ENCODE measurements at places on chromosomes 3 and 15. TPM values are rescaled to one million over a fixed set of nuclear protein-coding genes. Genes with fewer than 3 reads are reported as not detected.

The SLC9C1 gene
- total RNA-seq = not detected

The WDR48 gene
- total RNA-seq = 43.3 TPM

DNA sequence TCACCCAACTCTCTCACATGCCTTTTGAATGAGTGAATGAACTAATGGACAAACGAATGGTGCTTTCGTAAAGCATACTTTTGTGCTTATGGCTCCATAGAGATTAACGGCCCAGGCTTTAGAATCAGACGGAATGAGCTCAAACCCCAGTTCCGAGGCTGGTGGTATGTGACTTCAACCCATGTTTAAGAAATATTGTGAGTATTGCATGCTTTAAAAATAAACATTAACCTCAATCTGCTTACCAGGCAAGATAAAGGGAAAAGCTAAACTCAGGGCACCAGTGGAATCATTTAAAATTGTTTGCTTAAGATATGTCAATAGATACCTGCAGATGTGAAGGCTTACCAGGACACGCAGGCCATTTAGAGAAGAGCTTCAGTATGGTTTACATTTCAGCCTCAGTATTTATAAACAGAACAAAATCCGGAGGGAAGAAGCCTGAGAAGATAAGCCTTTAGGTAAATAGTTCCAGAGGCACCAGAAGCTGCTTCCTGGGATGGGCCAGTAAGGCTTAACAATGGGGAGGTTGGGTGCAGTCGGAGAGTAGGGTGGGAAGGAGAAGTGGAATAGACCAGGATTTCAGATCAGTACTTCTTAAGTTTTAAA, 186.4 kb downstream of the ADAMTS9 start:
- no peak for ATAC-seq

The CCDC54 gene
- total RNA-seq = not detected

DNA sequence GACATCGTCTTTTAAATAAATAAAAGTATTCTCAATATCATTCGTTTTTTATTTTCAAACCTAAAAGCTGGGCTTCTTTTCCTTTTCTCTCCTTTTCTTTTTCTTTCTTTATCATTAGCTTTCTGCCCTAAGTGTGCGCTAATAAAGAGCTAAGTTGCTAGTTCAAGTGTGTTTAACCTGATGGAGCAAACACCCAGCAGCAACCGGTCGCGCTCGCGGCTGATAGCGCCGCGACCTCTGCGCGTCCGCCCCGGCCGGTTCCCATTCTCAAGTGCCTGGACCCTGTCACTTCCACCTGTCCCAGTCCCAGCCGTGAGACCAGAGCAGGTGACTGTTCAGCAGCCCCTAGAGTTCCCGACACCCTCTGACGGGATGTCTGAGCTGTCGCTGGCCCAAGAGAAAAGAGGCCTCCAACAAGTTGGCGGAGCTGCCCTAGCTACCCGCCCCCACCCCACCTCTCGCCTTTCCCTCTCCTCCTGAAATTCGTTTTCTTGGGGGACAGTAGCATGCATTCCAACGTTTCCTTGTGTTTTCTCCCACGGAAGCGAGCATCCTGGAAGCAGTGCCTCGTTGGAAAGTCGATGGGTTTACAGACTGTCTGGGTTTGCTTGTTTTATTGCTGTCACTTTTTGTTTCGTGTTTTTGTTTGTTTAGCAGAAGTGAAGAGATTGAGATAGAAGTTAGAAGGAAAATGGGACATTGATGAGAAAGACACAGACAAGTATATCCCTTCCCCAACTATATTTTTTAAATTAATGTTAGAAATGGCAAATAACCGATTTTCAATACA, 3.1 kb upstream of the MECOM start:
- ATAC-seq = no peak

The C3orf70 gene
- total RNA-seq = 35.5 TPM

DNA sequence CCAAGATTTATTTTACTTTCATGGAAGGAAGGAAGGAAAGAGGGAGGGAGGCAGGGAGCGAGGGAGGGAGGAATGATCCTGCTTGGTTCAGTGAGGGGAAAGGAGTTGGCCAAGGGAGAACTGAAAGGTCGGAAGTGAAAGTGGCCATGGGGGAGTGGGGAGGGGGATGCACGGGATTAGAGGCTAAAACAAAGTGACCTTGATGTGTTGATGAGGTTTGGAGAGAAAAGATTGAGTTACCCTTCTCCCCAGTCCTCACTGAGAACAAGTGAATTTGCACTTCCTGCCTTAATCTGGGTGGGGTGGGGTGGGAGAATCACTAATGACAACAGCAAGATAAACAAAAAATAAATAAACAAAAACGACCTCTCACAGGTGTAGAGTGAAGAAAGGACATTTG, 212.0 kb upstream of the TLE3 start:
- no peak for ATAC-seq

GRCh38 chr15:70503798-70504298, 259.5 kb downstream of the UACA start:
- no peak for ATAC-seq

The C3orf20 gene
- total RNA-seq = not detected

The KIF15 gene
- 0.13 TPM for total RNA-seq

The KBTBD13 gene
- not detected for total RNA-seq

The PPP1R14D gene
- total RNA-seq = not detected

- ATAC-seq = no peak
Observed at GRCh38 chr15:78739996-78740903, 71.0 kb downstream of the ADAMTS7 start.

DNA sequence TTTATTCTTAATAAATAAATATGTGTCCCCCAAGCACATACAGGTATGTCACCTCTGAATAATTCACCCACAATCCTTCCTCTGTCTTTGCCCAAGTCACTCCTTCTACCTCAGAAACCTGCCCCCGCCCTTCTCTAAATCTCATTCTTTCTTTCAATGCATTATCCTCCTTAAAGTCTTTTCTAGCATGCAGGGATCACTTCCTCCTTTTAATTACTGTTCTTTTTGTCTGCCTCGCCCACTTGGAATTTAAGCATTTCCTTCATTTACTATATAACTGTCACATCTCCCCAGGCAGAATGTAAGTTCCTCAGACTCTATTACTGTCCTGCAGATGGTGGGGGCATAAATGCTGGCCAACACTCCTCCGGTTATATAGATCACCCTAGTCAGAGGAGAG, 7.8 kb downstream of the CCDC80 start:
- no peak for ATAC-seq

The ZIC4 gene
- total RNA-seq = not detected

- ATAC-seq = no peak
Observed at GRCh38 chr15:34644061-34644460, 60.6 kb upstream of the GOLGA8B start.

The ASTE1 gene
- 3.3 TPM for total RNA-seq

The TMIE gene
- not detected for total RNA-seq

DNA sequence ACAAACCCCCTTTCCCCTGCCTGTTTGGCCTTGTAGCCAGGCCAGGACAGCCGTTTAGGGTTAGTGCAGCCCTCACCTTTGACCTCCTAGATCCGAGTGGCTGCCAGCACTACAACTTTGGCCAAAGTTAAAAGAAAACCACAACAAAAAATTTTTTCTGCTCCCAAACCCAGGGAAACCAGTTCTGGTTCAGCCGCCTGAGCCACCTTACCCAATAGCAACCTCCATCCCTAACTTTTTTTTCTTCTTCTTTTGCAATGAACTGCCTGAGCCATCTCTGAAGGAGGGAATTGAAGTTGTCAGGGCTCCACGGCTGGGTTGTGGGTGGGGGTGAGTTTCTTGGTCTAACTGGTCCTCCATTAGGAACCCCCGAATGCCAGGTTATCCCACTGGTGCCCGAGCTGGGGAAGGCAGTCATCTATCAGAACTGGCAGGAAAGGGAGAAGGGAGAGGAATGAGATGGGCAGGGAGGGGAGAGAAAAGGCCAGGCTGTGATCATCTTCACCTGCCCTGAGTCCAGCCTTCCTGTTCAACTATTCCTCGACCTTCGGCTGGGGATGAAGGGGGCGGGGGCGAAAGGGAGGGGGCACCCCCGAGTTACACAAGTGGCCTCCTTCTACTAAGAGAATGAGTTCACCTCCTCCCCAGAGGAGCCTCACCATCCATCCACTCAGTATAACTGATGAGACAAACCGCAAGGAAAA, 6.2 kb upstream of the NR2F2 start:
- ATAC-seq = no peak

DNA sequence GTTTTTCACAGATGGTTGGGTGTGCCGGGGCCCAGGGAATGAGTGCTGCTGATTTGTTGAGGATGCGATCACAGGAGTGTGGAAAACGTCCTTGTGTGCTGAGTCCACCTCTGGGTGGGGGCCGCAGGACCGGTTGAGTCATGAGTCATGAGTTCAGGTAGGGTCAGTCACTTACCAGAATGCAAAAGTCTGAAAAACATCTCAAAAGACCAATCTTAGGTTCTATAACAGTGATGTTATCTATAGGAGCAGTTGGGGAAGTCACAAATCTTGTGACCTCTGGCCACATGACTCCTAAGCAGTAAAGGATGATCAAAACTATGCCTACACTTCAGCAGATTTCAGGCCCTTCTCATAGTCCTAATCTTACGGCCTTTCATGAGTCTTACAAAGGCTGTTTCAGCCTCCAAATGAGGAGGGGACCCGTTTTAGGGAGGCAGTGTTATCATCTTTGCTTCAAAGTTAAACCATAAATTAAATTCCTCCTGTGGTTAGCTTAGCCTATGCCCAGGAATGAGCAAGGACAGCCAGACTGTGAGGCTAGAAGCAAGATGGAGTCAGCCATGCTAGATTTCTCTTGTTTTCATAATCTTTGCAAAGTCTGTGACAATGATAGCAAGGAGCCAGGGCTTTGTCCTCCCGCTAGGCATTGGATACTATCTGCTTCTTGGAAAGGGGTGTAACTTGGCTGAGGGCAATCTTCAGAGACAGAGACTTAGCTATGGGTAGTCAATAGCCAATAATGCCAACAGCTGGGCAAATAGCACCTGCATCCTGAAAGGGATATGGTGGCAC, 30.6 kb upstream of the PIAS1 start:
- ATAC-seq = no peak

The MUC4 gene
- total RNA-seq = 3.0 TPM

The IQCF5 gene
- total RNA-seq = not detected

The MYEF2 gene
- total RNA-seq = 19.3 TPM

- ATAC-seq = no peak
Observed at GRCh38 chr3:63990204-63990603, 33.1 kb downstream of the PSMD6 start.

The ROPN1 gene
- total RNA-seq = 0.93 TPM

The REC114 gene
- total RNA-seq = not detected

The CADPS gene
- 0.31 TPM for total RNA-seq

The CRABP1 gene
- total RNA-seq = 0.50 TPM

The ACVR2B gene
- 5.5 TPM for total RNA-seq

The CFAP100 gene
- total RNA-seq = not detected

The ADAMTS7 gene
- 4.2 TPM for total RNA-seq

DNA sequence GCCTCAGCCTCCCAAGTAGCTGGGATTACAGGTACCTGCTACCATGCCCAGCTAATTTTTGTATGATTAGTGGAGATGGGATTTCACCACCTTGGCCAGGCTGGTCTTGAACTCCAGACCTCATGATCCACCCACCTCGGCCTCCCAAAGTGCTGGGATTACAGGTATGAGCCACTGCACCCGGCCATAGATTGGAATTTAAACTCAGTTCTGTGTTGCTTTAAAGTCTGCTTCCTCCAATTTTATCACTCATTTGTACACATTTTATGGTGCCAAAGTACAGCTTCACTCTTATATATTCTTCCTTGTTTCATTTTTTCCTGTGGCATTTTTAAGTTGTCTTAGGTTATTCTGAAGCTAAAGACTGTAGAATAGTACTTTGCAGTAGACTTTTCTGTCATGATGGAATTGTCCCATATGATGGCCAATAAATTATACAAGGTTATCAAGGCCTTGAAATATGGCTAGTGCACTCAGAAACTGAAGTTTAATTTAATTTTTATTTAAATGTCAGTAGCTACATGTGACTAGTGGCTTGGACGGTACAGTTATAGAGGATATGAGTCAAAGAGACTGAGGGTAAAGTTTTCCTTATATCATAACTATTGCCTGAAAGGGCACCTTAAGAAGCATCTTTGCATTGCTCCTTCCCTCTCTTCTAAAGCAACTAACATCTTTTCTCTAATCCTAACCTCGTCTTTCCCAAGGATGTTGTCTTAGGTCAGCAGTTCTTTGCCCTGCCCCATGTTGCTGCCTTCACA, 28.1 kb downstream of the ATP11B start:
- no peak for ATAC-seq

The SAMD7 gene
- total RNA-seq = not detected
